Brain (organoid and tissue), 16 donors: ENCODE measurements at places on chromosomes 7 and 10. TPM values are rescaled to one million over a fixed set of nuclear protein-coding genes. Genes with fewer than 3 reads are reported as not detected.

ACTL6B gene
- polyA plus RNA-seq: 101 TPM

SLC16A12 gene
- 0.37 TPM for polyA plus RNA-seq

FAM20C gene
- 20.8 TPM for polyA plus RNA-seq

HMX2 gene
- 18.3 TPM for polyA plus RNA-seq

CYP3A4 gene
- not detected for polyA plus RNA-seq

RELN gene
- 35.1 TPM for polyA plus RNA-seq

ABHD11 gene
- polyA plus RNA-seq: 34.4 TPM

LDB3 gene
- polyA plus RNA-seq: 14.4 TPM

SFXN2 gene
- polyA plus RNA-seq: 5.7 TPM

EN2 gene
- 0.19 TPM for polyA plus RNA-seq

CHAT gene
- polyA plus RNA-seq: not detected

CFAP70 gene
- polyA plus RNA-seq: 1.4 TPM

TRIM50 gene
- polyA plus RNA-seq: 0.34 TPM

MLXIPL gene
- polyA plus RNA-seq: 4.0 TPM

HKDC1 gene
- 0.08 TPM for polyA plus RNA-seq

PRF1 gene
- polyA plus RNA-seq: 4.3 TPM

OR2A12 gene
- polyA plus RNA-seq: not detected

ACBD7 gene
- polyA plus RNA-seq: 35.4 TPM

MUC12 gene
- 1.4 TPM for polyA plus RNA-seq

CALHM1 gene
- 0.37 TPM for polyA plus RNA-seq

CLRN3 gene
- polyA plus RNA-seq: not detected

POP7 gene
- 63.0 TPM for polyA plus RNA-seq

NPSR1 gene
- not detected for polyA plus RNA-seq

SLC26A3 gene
- not detected for polyA plus RNA-seq

TAC1 gene
- 0.83 TPM for polyA plus RNA-seq

ETV1 gene
- 25.6 TPM for polyA plus RNA-seq

NEUROD6 gene
- polyA plus RNA-seq: 2.6 TPM

EZH2 gene
- polyA plus RNA-seq: 21.9 TPM

GHRHR gene
- 1.6 TPM for polyA plus RNA-seq

MRLN gene
- polyA plus RNA-seq: not detected

AGMO gene
- polyA plus RNA-seq: 0.42 TPM

FOXI2 gene
- polyA plus RNA-seq: not detected

TSPAN15 gene
- polyA plus RNA-seq: 38.4 TPM

ZNF365 gene
- polyA plus RNA-seq: 11.7 TPM

ASB15 gene
- polyA plus RNA-seq: not detected

ANKRD26 gene
- polyA plus RNA-seq: 0.56 TPM

PAOX gene
- 7.9 TPM for polyA plus RNA-seq

OTUD1 gene
- 10.4 TPM for polyA plus RNA-seq

GOLGA7B gene
- 10.7 TPM for polyA plus RNA-seq

PRPF18 gene
- 19.6 TPM for polyA plus RNA-seq

ZNF425 gene
- polyA plus RNA-seq: 2.9 TPM

CCDC7 gene
- 0.93 TPM for polyA plus RNA-seq

DOCK1 gene
- polyA plus RNA-seq: 10.6 TPM

GIMAP7 gene
- 2.2 TPM for polyA plus RNA-seq

OR2F2 gene
- not detected for polyA plus RNA-seq

FAM25A gene
- not detected for polyA plus RNA-seq

IRF5 gene
- polyA plus RNA-seq: 2.7 TPM
